NCI-H1417 treated with DMSO at 0.1 percent for 48 hours (cell line): ENCODE measurements at places on chromosomes 5 and 9.

- DNase-seq = no peak
These were observed 36.2 kb upstream of the OTULIN start for GRCh38 chr5:14628346-14628745.

DNA sequence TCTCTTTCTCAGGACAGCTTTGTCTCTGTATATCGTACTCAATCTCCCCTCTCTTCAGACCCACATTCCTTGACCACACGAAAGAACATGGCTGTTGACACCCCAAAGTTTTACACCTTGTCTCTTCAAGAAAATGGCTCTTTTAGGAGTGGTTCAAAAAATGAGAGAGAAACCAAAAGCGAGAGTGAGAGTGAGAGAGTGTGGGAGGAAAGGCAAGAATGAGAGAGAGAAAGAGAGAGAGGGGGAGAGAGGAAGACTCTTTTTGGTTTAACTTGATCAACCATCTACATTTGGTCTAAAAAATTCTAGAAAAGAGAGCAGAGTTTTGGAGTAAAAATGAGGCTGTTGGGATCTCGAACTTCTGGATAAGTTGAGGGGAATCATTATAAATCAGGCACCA, 581.8 kb upstream of the WWC1 start:
- DNase-seq = no peak

DNA sequence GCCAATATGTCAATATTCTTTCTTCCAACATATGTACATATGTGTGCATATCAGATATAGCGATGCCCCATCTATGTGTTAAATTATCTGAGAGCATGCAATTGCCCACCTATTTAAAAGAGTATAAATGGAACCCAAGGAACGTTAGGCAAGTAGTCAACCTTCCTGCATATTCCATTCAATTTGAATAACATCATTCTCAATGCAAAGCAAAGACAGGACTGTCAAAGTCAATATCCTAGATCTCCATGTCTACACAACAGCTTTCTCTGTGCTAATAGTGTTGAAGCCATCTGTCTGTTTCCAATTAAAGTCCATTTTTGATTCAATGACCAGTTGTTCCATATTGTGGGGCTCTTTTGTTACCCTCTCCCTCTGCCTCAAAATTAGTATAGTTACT, 85.3 kb upstream of the COX7C start:
- DNase-seq = no peak

DNA sequence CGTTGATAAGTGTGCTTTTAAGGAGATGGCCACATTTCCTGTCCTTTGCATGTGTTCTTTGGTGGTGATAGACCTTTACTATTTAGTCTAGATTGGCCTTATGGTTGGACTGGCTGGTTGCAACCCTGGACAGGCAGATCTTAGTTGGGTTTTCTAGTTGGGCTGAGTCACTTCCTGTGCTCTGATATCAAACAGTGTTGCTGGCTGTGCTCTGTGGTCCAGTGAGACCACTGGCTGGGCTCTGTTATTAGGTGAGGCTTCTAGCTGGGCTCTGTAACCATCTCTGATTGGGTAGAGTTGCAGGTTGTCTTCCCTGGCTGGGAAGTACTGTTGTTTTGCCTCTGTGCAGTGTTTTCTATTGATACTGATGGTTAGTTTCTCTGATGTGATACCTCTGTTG, 432.5 kb downstream of the LRRC70 start:
- DNase-seq = no peak
